ENCODE measurements at places on chromosomes 6 and 20.

DNA sequence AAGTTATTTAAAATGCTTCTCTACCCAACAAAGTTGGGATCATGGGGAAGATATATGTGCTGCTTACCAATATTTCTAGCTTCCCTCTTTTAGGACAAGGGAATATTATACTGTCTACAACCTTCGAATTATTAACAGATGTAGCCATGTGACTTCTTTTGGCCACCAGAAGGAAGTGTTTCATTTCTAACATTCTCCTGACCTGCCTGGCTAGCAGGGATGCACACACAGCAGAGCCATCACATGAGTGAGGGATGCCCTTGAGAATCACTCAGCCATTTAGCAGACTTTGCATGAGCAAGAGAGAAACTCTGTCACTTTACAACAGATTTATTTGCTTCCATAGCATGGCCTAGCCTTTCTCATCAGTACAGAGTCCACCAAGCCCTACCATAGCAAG lies 230.7 kb upstream of the MARCKS start:
- no peak for DNase-seq

DNA sequence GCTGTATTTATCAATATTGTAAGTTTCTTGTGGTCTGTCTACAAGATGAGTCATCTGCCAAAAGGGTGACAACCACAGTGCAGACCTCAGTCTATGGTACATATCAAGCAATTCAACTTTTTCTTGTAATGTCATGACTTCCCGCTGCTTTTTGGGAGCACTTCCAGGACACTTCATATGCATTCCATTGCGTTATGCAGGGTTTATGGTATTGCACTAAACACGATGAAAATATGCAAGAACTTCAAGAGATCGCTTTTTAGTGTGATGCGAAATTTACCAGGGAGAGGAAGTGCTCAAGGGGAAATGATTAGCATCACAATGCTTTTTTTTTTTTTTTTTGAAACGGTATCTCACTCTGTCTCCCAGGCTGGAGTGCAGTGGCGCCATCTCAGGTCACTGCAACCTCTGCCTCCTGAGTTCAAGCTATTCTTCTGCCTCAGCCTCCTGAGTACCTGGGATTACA lies 166.5 kb downstream of the TFAP2A start:
- DNase-seq: no peak

- no peak for DNase-seq
Observed at GRCh38 chr6:84027340-84028181, 6.0 kb upstream of the MRAP2 start.

DNA sequence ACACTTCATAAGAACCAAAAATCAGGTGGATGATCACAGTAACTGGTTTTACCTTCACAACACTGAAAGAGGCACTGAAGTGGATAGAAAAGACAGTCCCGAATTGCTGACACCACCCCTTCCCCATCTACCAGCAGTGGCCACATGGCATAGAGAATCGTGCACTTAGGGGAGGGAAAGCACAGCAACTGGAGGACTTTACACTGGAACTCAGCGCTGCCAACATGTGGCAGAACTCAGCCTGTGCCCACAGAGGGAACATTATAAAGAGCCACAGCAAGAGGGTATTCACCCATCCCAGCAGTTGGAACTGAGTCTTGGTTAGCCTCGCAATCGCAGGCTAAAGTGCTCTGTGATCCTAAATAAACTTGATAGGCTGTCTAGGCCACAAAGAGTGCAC lies 6.5 kb upstream of the KIAA1586 start:
- no peak for DNase-seq

DNA sequence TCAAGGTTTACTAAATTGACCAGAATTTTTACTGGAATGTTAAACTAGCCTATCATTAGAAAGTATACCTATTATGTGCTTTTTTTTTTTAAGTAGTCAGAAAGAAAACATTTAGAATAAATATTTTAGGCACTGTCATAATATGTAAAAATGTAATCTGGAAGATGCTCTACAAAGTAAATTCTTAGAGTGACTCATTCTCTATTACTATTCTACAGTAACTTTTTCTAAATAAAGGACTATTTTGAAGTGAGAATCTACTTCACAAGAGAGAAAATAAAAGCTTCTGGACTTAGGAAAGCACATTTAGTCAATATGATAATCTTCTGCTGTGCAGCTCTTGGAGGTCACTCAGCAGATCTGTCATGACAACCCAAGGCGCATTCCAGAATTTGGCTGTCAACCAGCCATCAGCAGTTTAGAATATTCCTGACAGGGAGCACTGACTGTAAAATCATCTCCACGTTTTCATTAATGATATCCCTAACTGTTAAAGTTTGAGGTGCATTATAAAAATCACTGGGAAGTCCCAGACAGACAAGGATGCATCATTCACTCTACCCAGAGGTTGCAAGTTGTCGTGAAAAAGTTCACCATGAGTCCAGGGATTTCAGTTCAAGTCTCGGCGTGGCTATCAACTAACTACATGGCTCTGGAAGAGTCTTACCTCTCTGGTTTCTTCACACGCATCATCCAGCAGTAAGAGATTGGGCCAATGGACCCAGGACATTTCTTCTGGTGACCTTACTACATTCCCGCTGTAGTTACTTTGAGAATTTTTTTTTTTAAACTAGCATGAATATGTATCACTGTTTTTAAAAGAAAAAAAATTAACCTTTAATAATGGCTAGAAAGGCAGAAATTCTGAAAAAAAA lies 374.9 kb downstream of the GJA1 start:
- no peak for DNase-seq

DNA sequence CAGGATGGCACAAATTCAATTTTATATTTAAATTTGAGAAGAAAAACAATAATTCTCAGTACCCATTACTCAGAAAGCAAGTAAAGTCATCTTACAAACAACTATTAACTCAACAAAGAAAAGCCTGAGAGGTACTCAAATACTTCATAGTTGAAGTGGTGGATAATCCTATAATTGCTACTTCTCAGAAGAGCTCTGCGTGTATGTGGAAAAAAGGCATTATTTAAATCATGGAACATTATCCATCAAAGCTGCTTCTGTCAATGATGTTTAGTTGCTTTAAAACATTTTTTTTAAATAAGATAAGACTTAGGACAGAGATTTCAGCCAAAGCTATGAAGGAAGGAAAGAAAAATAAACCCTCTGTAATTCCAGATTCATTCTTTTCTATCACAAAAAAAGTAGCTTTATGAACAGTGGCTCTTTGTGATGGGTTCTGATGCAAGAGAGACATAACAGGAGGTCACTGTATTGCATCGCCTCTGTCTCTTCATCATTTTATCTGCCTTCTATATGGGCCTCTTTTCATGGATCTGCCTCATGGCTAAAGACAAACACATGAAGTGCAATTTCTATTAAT lies 367.9 kb upstream of the SLC35B3 start:
- no peak for DNase-seq

DNA sequence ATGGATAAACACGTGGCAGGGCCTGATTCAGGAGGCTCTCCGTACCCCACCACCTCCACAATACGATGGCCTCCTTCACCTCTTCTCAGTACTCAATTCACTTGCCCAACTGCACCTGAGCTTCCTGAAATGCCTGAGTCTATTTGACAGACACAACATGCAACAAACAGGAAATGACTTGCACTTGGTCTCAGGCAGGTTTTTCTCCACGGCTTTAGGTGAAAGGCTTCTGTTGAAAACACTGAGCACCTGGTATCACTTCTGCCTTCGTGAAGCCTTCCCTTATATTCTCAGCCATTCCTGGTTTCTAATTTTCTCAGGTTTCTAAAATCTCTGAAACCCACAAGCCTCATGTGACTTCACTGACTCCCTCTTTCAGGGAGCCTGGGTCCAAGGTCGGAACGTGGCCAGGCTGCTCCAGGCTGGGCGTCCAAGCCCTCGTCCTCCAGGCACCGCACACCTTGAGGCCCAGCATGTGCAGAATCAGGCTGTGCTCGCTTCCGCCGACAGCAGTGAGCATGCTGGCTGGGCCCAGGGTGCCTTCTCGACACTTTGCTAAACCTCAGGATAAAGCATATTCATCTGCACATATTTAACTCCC lies 34.7 kb downstream of the TAF4 start:
- no peak for DNase-seq

- DNase-seq: no peak
Observed at GRCh38 chr6:163694072-163694471, 279.6 kb downstream of the QKI start.

- no peak for DNase-seq
Observed at GRCh38 chr20:8066662-8067061, 47.1 kb upstream of the TMX4 start.

DNA sequence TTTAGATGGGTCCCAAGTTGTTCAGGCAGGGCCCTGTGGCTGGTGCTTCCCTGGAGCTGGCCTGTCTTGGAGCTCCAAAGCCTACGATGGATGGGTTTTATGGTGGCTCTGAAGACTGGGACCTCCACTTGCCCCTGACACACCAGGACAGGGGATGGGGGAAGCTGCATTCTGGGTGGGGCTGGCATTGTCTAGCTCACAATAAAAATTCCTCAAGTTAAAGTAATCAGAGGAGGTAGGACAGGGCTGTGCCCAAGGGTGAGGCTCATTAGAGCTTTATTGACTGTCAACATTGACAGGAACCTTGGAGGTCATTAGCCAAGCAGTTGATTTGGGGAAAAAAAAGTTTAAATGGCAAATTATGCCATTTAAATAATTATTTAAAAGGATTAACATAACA lies 35.7 kb downstream of the TFAP2C start:
- DNase-seq: no peak

DNA sequence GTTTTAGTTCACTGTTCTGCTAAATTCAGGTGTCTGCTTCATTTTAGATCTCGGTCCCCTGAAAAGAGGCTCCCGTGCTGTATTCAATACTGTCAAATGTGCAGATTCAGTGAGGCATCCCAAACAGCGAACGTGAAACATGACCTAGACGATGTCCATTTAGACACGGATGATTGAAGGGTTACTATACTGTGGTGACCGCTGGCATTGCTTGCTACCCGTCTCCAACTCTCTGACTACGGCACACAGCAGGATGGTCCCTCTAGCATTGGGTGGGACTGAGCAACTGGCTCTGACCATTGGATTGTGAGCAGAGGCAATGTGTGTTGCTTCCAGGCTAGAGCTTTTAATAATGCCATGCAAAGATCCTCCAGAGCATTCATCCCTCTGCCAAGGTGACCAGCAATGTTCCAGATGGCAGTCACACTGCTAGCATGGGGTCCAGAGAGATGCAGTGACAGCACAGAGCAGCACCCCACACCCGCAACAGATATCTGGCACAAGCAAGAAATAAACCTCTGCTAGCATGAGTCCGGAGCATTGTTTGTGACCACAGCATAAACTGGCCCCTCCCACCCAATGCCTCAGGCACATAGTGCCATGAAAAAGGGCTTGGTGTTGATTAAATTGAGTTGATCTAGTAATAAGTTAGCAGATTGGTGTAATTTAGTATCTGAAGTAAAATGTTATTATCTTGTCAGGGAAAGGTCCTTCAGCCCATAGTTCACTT lies 9.0 kb downstream of the METTL24 start:
- DNase-seq: no peak

GRCh38 chr6:91713911-91714310 lies 1127.0 kb upstream of the MAP3K7 start:
- no peak for DNase-seq

DNA sequence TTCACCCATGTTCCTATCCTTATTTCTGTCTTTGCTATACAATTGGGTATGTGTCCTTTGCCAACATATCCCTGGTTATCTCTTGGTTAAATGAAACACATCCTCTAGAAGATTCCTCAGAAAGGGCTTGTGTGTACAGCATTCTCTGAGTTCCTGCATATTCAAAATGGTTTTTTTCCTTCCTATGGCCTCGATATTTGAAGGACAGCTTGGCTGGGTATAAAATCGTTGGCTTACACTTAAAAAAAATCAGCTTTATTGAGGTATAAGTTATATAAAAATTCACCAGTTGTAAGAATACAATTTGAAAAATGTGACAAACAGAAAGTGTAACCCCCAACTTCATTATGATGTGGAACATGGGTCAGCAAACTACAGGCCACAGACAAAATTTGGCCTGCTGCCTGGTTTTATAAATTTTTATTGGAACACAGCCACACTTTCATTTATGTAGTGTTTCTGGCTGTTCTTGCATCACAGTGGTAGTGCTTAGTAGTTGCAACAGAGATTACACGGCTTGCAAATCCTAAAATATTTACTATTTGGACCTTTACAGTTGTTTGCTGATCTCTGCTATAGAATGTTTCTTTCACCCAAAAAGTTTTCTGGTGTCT lies 16.7 kb downstream of the PCMT1 start:
- DNase-seq: no peak

GRCh38 chr20:34531608-34532265 lies 15.5 kb downstream of the DYNLRB1 start:
- no peak for DNase-seq

DNA sequence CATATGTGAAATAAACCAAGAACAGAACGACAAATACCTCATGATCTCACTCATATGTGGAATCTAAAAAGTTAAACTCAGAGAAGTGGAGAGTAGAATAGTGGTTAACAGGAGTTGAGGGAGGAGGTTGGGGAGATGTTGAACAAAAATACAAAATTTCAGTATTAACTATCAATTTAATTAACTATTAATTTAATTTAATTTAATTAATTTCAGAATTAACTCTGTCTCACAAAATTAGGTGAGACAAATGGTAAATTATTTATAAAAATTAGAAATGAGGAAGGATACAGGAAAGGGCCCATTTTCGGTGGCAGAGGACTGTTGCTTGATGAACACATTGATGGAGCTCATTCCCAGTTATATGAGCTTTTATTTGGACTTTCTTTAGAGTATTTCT lies 166.0 kb upstream of the FAM83B start:
- no peak for DNase-seq

- DNase-seq: no peak
Observed at GRCh38 chr6:140774080-140774505, 1358.6 kb upstream of the GJE1 start.

Data from effector memory CD4-positive, alpha-beta T cell (primary cell).